Activated T-cell treated with anti-CD3 and anti-CD28 coated beads, Interleukin-2, amount 50 U/mL, for 24 hours (primary cell): ENCODE measurements at places on chromosomes 13 and 19.
A peak's percentile ranks its signal among the peaks of the same experiment; 100 is the strongest.

DNA sequence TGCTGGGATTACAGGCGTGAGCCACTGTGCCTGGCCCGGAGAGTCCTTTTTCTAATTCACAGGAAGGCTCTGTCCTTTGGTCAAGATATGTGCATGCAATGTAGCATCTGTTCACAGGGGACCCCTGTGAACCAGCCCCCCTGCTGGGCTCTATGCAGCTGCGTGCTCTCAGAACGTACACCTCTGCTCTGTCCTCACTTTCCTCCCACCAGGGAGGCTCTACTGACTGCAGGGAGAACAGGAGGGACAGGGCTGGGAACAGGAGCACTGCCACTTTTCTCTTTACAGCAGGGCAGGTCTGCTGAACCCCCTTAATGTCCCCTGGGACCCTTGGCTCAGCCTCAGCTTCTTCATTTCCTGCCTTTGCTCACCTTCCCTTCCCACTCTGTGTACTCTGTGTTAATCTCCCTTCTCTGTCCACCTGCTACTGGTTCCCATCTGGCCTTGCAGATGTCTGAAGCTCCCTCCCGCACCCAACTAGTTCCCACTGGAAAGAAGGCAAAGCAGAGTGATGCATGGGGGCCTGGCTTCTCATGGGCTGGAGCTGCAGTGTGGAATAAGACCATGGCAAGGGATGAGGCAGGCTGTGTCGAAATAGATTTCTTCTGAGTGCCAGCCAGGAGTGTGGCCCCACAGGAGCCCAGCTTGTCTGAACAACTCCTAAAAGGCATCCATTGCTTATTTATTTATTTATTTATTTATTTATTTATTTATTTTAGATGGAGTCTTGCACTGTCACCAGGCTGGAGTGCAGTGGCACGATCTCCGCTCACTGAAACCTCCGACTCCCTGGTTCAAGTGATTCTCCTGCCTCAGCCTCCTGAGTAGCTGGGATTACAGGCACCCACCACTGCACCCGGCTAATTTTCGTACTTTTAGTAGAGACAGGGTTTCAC is 7.2 kb downstream of the ADGRE2 start:
- DNase-seq, result no peak

- no peak for DNase-seq
Observed at GRCh38 chr19:3079578-3079977, 14.6 kb upstream of the GNA11 start.

GRCh38 chr13:109963384-109963783 is 177.0 kb upstream of the IRS2 start:
- DNase-seq, result no peak

GRCh38 chr13:44934724-44935123 is 54.5 kb downstream of the NUFIP1 start:
- DNase-seq, result no peak

DNA sequence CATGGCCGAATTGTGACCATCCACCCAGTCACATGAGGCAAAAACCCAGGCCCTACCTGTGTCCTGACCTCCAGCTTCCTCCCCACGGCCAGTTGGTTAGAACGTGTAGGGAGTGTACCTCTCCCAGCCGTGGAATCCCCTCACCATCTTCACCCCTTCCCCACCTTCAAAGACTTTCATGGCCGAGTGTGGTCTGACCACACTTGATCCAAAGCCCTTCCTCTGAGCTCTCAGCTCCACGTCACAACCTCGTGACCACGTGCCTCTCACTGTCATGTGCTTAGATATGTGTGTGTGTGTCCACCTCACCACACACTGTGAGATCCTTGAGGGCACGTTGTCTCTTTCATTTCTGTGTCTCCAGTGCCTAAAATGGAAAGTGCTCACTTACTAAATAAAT is 48.6 kb upstream of the UBE2L5 start:
- DNase-seq, result peak; percentile 49
